T-helper 17 cell (primary cell): ENCODE measurements at places on chromosomes 7 and 10. TPM values are rescaled to one million over a fixed set of nuclear protein-coding genes. Genes with fewer than 3 reads are reported as not detected.

Gene LRRD1
- total RNA-seq = 0.22 TPM

Gene SPDYE1
- 0.18 TPM for total RNA-seq

Gene FAM3C
- total RNA-seq = 10.6 TPM

Gene MAGI2
- total RNA-seq = not detected

DNA sequence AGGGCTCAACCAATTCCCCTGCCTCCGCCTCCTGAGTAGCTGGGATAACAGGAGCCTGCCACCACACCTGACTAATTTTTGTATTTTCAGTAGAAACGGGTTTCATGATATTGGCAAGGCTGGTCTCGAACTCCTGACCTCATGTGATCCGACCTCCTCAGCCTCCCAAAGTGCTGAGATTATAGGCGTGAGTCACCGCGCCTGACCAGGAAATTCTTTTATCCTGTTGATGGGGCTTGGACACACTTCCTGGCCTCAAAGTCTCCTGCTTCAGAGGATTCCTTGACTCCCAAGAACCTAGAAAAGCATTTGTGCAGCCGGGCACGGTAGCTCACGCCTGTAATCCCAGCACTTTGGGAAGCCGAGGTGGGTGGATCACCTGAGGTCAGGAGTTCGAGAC is 16.2 kb downstream of the ZNF425 start:
- DNase-seq = no peak

DNA sequence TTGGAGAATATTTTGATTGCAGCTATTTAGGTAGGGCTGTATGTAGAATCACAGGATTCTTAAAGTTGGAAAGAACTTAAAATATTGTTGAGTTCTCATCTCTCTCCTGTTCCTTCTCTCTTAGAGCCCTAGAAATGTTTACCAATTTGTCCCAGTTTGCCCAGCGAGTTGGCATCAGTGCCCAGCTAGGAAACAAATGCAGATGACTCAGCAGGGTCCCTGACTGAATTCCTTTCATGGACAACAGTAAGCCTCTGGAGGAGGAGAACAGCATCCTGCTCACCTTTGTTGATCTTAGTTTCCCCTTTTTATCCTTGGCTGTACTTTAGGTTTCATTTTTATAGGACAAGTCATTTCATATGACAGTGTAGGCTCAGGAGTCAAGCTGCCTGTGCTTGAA is 89.3 kb downstream of the SEC23IP start:
- DNase-seq = no peak

GRCh38 chr10:51074238-51075028 is at the start of gene PRKG1:
PRKG1 (plus strand) TSS chr10:51074487.
- no peak for DNase-seq
